ENCODE measurements at places on chromosomes 11 and 22.

GRCh38 chr11:131691181-131692041, 321.0 kb downstream of the NTM start:
- peak; percentile 12 for DNase-seq

GRCh38 chr11:126585774-126586491, 230.4 kb downstream of the ST3GAL4 start:
- peak; percentile 93 for DNase-seq

DNA sequence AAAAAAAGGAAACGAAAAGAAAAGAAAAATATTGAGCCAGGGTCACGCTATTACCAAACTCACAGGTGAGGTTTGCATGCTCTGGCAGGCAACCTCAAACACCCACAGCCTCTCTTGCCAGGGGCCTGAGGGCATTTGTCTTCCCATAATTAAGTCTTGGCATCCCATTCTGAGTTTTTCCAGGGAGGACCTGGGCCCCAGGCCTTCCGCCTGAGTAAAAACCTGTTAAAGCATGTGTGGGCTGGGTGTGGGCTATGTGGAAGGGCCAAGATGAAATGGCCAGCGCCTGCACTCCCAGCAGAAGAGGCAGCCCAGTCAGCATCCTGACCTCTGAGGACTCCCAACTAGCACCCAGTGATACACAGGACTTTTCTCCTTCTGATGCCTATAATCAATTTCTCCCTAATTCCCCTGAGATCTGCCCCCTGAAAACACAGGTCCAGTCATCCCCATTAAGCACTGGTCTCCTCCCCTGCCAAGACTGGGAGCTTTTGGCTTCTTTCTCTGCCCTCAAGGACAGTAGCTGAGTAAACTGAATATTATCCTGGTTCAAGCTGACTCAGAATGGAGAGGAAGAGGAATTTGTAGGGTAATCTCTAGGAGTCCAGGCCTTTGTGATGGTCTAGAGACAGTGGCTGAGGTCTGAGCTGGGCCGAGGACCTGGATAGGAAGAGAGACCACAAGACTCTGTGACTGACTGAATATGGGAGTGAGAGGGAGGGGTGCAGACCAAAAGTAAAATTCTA, 35.6 kb upstream of the ACER3 start:
- peak; percentile 95 for DNase-seq

DNA sequence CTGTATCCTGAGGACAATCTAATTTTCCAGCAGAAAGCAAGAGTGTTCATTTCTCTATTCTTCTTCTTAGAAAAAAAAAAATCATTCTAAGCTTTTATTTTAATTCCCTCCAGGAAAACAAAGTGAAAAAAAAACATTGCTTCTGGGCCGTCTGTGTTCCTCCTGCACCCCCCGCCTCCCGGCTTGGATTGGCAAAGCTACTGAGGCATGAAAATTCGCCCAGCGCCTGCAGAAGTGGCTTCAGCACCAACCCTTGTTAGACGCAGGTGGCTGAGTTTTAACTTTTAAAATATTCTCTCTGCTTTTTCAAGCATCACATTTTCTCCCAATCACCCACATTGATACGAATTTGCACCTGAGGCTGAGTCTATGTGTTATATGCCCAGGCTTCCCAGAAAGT, 401.6 kb downstream of the BRD1 start:
- no peak for DNase-seq

- no peak for DNase-seq
Observed at GRCh38 chr11:113593698-113594308, 112.3 kb downstream of the TMPRSS5 start.

DNA sequence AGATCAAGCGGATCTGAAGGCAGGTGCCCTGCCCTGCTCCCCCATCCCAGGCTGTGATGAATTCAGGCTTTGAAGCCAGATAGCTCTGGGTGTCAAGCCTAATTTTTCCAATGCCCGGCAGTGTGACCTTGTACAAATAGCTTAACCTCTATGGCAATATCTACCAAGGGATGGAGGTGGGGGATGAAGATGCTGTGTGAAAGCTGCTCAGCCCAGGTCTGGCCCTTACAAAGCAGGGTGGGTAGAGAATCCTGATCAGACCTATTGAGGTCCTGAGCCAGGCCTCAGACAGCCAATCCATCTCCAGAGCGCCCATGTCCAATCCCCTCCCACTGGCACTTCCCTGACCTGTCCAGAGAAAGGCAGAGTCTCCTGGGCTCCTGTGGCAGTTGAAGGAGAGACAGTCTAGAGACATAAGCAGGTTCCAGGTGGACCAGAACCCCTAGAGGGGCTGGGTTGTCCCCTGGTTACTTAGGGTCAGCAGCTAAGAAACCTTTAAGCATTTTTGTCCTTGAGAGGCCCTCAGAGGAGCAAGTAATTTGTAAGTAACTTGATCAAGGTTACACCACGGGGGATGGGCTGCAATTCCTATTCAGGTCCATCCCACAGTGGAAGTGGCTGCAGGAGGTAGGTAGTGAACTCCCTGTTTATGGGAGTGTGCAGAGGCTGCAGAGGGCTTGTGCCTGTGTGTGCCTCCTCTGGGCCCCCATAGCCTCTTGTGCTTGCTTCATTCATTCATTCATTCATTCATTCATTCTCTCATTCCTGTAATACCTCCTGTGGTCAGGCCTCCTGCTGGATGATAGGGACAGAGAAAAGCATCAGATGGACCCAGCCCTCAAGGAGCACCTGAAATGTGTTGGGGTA, 10.4 kb downstream of the P2RY2 start:
- no peak for DNase-seq

DNA sequence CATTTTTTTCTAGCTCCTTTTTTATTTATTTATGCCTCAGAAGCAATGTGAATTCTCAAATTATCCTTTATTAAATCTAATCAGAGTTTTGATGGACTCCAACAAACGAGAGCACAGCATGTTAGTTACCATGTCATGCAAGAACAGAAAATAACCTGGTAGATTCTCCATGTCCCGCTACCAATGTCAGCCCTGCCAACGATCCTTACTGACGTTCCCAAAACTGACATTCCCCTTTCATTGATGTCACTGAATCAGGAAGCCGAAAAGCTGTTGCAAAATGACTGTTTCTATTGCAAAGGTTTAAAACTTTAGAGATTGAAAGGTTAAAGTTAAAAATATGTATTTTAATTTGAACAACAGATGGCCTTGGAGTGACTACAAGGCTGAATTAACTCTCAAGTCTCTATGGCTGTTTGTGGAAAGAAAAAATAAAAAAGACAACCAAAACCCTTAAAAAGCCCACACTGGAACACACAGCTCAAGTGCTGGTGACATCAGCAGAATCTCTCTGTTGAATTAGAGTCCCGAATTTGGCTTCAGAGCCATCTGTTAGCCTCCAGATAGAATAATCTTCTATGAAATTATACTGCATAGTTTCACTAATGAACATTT, 96.8 kb downstream of the BDNF start:
- DNase-seq = no peak

GRCh38 chr22:20013382-20013871, 3.2 kb downstream of the ARVCF start:
- DNase-seq = no peak

- no peak for DNase-seq
Observed at GRCh38 chr11:71330996-71331395, 78.6 kb upstream of the SHANK2 start.

DNA sequence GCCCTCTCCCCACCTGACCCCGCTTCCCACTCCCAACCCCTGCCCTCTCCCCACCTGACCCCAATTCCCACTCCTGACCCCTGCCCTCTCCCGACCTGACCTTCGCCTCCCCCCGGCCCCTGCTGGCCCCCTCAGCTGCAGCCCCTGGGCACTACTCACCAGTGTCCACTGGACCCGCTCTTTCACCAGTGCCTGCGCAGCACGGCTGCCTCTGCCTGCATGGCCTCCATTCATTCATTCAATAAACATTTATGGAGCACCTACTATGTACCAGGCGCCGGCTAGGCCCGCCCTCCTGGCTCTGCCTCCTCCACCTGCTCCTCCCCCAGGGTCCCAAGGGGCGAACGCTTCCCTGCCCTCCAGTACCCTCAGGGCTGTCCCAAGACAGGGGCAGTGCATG, 42.6 kb downstream of the ELFN2 start:
- DNase-seq = no peak

GRCh38 chr11:126008956-126009355, 53.7 kb downstream of the CDON start:
- DNase-seq = no peak

- DNase-seq = no peak
Observed at GRCh38 chr11:15141381-15141780, 26.7 kb downstream of the INSC start.

DNA sequence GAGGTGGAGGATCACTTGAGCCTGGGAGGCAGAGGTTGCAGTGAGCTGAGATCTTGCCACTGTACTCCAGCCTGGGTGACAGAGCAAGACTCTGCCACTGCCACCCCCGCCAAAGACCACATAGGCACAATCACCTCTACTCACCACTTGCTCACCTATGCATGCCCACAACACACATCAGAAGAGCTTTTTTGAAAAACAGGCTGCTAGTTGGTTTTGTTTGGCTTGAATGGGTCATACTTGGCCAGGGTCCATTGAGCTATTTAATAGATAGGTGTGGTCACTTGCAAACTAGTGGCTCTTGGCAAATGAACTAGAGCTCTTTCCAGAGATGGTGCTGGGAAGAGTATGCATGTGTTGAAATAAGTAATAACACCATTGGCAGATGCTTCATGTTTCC, 80.1 kb downstream of the EMSY start:
- DNase-seq = peak; percentile 98

- DNase-seq = peak; percentile 89
Observed at GRCh38 chr22:31829505-31829904, 75.7 kb downstream of the DEPDC5 start.

DNA sequence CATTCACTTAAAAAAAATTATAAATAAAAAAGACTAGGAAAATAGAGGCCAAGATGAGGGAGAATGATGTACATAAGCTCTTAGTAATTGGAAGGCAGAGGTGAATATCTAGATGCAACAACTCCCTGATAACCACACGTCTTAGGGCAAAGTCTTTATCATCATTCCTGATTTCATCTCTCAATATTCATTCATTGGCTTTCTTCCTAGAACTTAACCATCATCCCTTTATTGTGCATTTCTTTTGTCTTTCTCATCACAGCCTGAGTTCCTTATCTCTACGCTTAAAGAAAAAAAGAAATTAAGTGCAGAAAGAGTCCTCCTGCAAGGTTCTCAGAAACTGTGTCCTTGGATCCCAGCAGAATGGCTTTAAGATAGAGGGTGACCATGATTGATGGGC, 23.2 kb upstream of the FLI1 start:
- no peak for DNase-seq

DNA sequence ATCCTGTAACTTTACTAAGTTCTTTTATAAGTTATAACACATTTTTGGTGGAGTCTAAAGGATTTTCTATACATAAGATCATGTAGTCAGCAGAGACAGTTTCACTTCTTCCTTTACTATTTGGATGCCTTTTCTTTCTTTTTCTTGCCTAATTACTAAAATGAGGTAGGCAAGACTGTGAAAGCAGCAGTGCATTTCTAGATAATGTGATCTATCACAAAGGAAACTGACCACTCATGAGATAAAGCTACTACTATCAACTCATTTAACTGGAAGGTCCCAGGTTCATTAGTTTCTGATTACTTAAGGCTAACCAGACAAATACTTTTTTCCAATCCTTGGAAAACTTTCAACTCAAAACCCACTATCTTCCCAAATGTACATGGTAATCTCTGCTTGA, 196.2 kb upstream of the E2F8 start:
- DNase-seq = no peak

DNA sequence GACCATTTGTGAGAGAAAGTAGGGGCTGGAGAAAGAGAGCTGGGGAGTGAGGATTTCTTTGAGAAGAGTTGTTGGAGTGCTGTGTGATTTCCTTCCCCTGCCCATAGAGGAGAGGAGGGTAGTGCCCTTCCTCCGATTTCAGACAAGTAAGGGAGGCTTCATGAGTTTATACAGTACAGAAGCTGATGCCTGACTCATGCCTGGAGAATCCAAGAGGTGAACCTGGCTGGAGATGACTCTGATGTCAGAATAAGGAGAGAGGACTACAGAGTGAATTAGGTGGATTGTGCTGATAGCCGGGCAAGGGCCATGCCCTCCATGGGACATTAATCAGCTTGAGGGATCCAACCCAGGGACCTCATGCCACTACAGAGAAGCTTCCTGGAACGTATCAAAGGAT, 91.6 kb downstream of the FAR1 start:
- DNase-seq = peak; percentile 49

DNA sequence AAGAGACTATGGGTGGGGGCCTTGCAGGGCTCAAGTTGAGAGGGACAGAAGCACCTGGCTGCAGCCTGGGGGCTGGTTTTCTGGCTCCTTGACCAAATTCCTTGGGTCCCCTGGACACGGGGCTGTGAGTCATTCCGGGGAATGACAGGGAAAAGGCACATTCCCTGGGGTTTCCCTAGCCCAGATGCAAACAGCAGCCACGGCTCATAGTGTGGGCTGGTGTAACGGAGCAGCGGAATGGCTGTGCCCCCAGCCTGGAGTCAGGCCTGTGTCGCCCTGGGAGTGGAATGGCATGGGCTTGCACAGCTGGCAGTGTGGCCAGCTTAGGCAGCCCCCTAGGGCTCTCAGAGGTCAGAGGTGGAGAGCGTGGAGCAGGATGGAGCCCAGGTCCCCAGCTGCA, 77.6 kb upstream of the KCNQ1OT1 start:
- peak; percentile 60 for DNase-seq
